ENCODE measurements at places on chromosomes 1 and 21.

- DNase-seq = no peak
Observed at GRCh38 chr1:32990887-32991286, 26.3 kb upstream of the RNF19B start.

GRCh38 chr1:213371525-213371846, 320.4 kb downstream of the RPS6KC1 start:
- DNase-seq = no peak

- DNase-seq = no peak
Observed at GRCh38 chr1:23899070-23899469, 14.1 kb downstream of the CNR2 start.

DNA sequence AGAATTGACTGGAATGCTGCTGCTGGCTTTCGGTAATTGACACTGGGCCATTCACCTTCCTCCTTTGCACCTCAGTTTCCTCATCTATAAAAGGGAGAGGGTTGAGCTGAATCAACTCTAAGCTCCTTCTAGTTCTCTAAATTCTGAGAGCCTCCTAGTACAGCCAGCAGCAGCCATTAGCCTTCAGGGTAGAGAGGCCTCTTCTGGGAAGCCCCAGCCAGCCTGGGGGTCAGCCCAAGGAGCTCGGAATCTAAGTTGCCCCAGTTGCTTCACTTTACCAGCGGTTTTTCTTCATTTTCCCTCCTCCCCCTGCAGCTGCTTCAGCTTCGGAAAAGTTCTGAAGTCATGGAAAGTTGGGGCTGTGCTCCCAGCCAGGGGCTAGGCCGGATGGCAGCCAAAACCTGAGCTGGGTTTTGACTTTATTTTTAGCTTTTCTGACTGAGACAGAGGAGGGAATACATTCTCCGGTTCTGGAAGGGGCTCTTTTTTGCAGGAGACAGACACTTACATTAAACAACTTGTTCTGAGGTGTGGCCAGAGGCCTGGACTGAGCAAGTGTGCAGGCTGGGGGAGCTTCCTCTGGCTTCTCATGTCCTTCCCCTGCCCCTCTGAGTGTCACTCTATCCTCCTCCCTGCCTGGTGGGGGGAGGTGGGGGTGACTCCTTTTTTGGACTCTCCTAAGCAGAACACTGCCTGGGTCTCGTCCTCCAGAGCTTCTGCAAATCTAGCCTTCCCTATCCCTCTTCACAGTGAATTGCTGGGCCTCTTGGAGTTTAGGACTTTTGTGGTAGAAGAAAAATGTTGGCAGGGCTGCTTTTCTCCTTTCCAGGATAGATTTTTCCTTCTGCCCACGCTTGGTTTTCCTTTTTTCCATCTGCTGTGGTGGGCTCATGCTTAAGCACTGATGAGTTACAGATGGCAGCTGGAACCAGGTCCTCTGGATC, 14.4 kb downstream of the LMNA start:
- peak; percentile 85 for DNase-seq

GRCh38 chr1:12460911-12461621, 156.9 kb downstream of the DHRS3 start:
- no peak for DNase-seq

DNA sequence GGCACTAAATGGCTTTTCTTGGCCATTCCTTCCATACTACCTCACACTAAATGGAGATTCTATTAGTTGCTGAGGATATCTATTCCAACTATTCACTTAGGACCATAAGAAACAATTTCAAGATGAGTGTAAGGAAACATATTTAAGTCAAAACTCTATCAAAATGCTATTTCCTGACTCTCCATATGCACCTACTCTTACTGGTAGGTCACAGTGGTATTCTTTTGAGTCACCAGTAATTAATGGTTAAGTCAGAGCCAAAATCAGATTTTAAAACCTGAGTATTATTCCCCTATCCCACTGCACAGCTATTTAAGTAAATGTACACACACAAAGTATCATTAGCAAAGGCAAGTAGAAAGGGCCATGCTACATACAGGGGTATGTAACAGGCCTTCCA, 50.3 kb downstream of the ARID4B start:
- DNase-seq = no peak

DNA sequence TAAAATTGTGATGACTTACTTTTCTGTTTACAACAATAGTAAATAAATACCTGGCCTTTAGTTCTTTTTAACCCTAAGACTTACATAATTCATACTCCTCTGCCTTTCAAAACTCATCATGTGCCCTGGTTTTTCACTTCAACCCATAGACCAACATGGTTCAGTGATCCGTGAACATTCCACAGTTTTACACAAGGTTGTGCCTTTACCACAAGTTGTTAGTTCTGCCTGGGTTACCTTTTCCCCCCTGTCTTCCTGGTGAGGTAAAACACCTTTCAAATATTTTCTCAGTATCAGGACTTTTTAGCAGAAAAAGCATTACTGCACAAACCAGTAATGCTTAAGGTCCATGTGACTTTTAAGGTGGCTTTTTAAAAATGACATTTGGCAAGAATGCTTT, 1466.4 kb downstream of the PLA2G4A start:
- DNase-seq = no peak

DNA sequence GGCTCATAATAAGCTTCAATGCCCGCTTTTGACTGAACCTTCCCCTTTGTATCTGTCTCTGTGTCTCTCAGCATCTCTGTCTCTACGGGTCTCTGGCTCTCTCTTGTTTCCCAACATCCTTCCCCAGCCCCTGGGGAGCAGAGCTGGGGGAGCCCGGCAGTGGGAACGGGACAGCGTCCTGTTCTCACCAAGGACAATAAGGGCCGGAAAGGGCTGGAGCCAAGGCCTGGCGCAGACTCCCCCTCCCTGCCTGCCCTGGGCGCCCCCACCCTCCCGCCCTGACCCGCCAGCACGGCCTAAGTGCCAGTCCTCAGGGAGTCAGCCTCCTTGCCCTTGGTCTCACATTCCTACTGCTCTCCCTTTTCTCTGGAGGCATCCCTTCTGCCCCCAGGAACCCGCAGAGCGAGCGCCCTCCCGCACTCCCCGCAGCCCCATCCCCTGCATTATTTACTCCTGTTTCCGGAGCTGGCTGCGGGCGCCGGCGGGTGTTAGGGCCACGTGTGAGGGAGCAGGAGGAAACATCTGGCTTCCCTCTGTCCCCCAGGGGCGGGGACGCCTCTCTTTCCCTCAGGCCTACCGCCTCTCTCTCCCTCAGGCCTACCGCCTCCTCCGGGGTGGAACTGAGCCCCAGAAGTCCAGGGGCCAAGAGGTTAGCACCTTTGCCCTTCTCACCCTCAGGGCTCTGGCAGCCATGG, 6.5 kb downstream of the KRTCAP2 start:
- no peak for DNase-seq

GRCh38 chr1:201180141-201180540, 10.5 kb upstream of the IGFN1 start:
- no peak for DNase-seq

DNA sequence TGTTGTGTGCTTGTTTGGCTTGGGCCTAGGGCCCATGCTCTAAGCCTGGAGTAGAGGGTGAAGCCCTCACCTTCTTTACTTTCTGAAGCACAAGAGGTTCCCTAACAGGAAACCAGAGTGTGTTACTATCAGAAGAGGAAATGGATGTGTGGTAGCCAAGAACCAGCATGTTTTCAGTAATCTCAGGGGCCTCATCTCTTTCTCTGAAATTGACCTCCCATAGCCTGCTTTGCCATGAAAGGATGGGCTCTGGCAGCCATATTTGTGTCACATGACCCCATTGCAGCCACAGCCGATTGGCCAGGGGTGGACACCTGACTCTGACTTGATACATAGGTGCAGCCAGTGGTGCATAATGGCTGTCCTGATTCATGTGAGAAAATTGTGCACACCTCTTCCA, 18.6 kb downstream of the A3GALT2 start:
- no peak for DNase-seq

GRCh38 chr1:56798053-56798471, 21.1 kb downstream of the FYB2 start:
- no peak for DNase-seq

GRCh38 chr1:156421939-156422601, 53.1 kb downstream of the RHBG start:
- DNase-seq = no peak

DNA sequence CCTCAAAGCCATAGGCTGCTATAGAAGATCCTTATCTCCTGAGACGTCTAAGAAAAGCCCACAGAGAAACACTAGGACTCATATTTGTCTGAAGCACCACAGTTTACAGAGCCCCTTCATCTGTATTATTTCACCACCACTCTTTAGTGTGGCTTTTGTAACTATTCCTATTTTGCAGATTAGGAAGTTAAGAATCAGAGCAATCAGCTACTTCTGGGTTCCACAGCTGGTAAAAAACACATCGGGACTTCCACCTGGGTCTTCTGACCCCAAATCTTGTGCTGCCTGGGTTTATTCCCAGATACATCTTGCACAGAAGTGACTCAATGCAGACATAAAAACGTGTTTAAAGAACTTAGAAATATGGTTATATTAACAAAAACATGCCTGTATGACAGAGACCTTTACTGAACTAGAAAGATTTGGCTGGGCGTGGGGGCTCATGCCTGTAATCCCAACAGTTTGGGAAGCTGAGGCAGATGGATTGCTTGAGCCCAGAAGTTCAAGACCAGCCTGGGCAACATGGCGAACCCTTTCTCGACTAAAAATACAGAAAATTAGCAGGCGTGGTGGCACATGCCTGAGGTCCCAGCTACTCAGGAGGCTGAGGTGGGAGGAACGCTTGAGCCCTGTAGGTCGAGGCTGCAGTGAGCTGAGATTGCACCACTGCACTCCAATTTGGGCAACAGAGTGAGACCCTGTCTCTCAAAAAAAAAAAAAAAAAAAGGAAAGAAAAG, 40.9 kb downstream of the ELK4 start:
- no peak for DNase-seq

GRCh38 chr1:214264196-214264595, 16.8 kb upstream of the SMYD2 start:
- no peak for DNase-seq

Measured in HFF-Myc (cell line).